ENCODE measurements at places on chromosomes 3 and 15. TPM values are rescaled to one million over a fixed set of nuclear protein-coding genes. Genes with fewer than 3 reads are reported as not detected.

Gene LRRIQ4
- not detected for total RNA-seq

Gene ZBTB47
- 38.8 TPM for total RNA-seq

- peaks cover 40% of the 10 kb centered on the region for H3K4me1 ChIP-seq
- H3K36me3 ChIP-seq = no peaks in the 10 kb centered on the region
- no peaks in the 10 kb centered on the region for H3K27me3 ChIP-seq
- no peak for DNase-seq
- no peak overlapping the region for H3K27ac ChIP-seq
- no peak overlapping the region for H3K4me3 ChIP-seq
These were observed 21.0 kb downstream of the XXYLT1 start for GRCh38 chr3:195249858-195250464.

Gene CRYGS
- 2.8 TPM for total RNA-seq

GRCh38 chr15:89613031-89613430, 37.8 kb downstream of the TICRR start:
- H3K36me3 ChIP-seq = peaks cover 31% of the 10 kb centered on the region
- H3K27ac ChIP-seq = no peak overlapping the region
- no peaks in the 10 kb centered on the region for H3K27me3 ChIP-seq
- H3K4me1 ChIP-seq = no peaks in the 10 kb centered on the region

Gene GASK1A
- not detected for total RNA-seq

- peaks cover 71% of the 10 kb centered on the region for H3K4me1 ChIP-seq
- no peaks in the 10 kb centered on the region for H3K27me3 ChIP-seq
- DNase-seq = no peak
- H3K36me3 ChIP-seq = peaks cover 32% of the 10 kb centered on the region
These were observed 2.6 kb downstream of the BHLHE40 start for GRCh38 chr3:4981665-4982494.

Gene CAMK1
- total RNA-seq = 9.7 TPM

- H3K4me1 ChIP-seq = peaks cover 21% of the 10 kb centered on the region
- no peak overlapping the region for H3K27ac ChIP-seq
- no peak overlapping the region for H3K4me3 ChIP-seq
- no peak for DNase-seq
- H3K36me3 ChIP-seq = no peaks in the 10 kb centered on the region
- H3K27me3 ChIP-seq = no peaks in the 10 kb centered on the region
These were observed 166.8 kb upstream of the LRRN1 start for GRCh38 chr3:3632449-3632848.

DNA sequence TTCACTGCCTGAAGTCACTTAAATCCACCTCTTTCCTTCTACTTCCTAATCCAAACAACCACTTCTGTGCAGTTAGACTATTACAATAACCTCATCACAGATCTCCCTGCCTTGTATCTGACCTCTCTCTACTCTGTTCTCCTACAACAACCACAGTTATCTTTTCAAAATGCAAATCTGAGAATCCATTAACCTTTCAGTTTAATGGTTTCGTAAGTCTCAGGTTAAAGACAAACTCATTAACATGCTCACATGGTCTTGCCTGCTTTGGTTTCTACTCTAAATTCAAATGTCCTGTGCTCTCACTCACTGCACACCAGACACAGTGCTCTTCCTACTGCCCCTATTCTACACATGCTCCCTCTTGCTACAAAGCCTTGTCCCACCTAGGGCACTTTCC, 406.5 kb upstream of the THBS1 start:
- H3K36me3 ChIP-seq = no peaks in the 10 kb centered on the region
- no peak overlapping the region for H3K27ac ChIP-seq
- no peak overlapping the region for H3K4me3 ChIP-seq
- DNase-seq = no peak
- peaks cover 37% of the 10 kb centered on the region for H3K4me1 ChIP-seq

GRCh38 chr3:55014081-55014480, 86.2 kb upstream of the LRTM1 start:
- H3K27me3 ChIP-seq = no peaks in the 10 kb centered on the region
- H3K4me3 ChIP-seq = no peak overlapping the region
- no peaks in the 10 kb centered on the region for H3K36me3 ChIP-seq
- no peak overlapping the region for H3K27ac ChIP-seq
- no peaks in the 10 kb centered on the region for H3K4me1 ChIP-seq

DNA sequence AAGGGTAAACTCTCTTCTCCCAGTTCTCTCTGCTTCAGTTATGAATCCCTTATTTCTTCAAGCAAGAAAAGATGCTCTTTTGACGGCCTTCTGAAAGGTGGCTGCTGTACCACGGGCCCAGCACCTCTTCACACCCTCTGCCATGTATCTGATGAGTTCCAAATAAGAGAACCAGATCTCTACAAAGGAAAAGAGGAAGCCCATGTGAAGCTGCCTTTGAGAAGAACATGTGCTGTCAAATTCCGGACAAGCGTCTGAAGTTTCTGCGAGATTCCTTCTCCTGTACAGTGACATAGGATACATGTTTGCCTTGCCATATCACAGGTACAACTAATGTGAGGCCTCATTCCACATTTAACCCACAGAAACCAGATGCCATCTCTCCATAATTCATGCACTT, 59.2 kb downstream of the SH3BP5 start:
- DNase-seq = no peak
- no peak overlapping the region for H3K4me3 ChIP-seq
- peaks cover 17% of the 10 kb centered on the region for H3K4me1 ChIP-seq
- peak overlapping the region; percentile 27 for H3K27ac ChIP-seq
- H3K36me3 ChIP-seq = no peaks in the 10 kb centered on the region

DNA sequence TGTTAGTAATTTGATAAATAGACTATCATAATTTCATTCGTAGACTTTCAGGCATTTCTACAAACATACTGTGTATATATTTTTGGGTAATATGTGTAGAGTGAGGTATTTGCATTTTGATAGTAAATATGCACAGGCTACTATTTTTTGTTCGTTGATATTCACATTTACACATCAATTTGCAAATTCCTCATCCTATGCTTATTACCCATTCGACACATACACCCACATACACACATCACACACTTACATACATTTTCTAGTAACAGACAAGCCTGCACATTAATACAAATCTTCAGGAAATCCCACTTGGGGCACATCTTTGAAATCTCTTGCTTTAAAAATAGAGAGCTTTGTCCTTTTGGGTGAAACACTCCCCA, 127.9 kb upstream of the FEZF2 start:
- H3K27ac ChIP-seq = no peak overlapping the region
- peaks cover 11% of the 10 kb centered on the region for H3K27me3 ChIP-seq
- DNase-seq = no peak
- no peaks in the 10 kb centered on the region for H3K36me3 ChIP-seq
- H3K4me1 ChIP-seq = no peaks in the 10 kb centered on the region

- H3K4me1 ChIP-seq = peaks cover 52% of the 10 kb centered on the region
- no peak for DNase-seq
- no peaks in the 10 kb centered on the region for H3K36me3 ChIP-seq
- H3K4me3 ChIP-seq = no peak overlapping the region
- H3K27ac ChIP-seq = peak overlapping the region; percentile 1
These were observed 184.8 kb downstream of the SHQ1 start for GRCh38 chr3:72663429-72663828.

GRCh38 chr3:177109688-177110330, 87.5 kb downstream of the TBL1XR1 start:
- peak overlapping the region; percentile 73 for H3K27ac ChIP-seq
- H3K27me3 ChIP-seq = no peaks in the 10 kb centered on the region
- no peaks in the 10 kb centered on the region for H3K36me3 ChIP-seq
- no peak overlapping the region for H3K4me3 ChIP-seq
- H3K4me1 ChIP-seq = peaks cover 78% of the 10 kb centered on the region

GRCh38 chr3:57227930-57228751, 612 bp downstream of the APPL1 start:
- H3K4me3 ChIP-seq = peak overlapping the region; percentile 89
- no peak for DNase-seq
- peak overlapping the region; percentile 94 for H3K27ac ChIP-seq
- H3K36me3 ChIP-seq = no peaks in the 10 kb centered on the region
- no peaks in the 10 kb centered on the region for H3K27me3 ChIP-seq

DNA sequence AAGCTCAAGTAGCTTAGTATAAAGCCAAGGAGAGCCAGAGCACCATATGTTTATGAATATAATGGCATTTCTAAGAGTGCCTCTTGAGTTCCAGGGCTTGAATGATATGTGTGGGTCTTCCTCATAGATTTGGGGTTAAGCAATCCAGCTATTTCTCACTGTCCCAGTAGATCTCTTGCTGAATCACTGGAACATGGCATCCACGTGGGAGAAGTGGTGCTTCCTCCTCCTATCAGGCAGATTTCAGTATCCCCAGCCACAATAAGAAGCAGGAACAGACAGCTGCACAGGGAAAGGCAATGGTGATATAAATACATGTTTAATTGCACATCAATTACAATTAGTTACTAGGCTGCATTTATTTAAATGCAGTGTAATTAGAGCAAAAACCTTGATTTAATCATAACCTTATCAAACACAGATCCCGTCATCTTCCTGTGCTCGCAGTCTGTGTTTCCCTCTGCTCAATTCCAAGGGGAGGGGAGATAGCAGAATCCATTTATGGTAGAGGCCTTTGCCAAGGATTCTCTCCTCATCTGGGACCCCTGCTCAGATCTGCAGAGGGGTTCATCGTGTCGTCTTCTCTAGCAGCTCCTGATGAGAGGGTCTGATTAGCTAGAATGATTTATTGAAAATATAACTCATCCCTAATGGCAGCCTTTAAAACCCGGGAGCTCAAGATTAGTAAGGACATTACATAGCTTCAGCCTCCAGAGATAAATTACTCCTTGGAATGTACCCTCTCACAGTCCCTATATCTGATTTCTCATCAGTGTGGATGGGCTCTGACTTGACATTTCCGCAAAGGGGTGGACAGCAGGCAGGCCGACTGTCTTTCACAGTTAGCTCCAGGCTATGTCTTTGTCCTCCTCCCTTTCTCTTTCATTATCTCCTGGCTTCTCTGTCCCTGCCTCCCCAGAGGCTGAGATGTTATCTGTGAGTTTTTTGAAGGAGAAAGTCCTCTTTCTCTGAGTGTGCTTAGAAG, 775.9 kb downstream of the AGBL1 start:
- H3K27ac ChIP-seq = no peak overlapping the region
- H3K4me3 ChIP-seq = no peak overlapping the region
- H3K4me1 ChIP-seq = no peaks in the 10 kb centered on the region
- DNase-seq = no peak
- H3K27me3 ChIP-seq = no peaks in the 10 kb centered on the region

DNA sequence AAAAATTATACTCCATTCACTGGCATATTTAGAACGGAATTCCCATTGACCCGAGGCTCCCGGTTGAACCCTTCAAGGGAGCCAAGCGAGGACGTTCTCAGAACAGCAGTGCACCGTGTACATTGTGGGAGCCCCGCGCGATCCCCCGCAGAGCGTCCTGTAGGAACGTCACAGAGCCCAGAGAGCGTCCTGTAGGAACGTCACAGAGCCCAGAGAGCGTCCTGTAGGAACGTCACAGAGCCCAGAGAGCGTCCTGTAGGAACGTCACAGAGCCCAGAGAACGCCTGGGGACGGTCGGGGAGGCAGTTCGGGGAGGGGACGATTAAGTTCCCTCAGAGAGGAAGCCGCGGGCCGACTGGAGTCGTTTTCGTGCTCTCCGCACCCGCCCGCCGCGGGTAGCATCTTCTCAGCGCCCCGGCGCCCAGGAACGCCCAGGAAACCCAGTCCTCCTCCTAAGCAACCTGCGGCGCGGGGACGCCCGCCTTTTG, 506 bp upstream of the ATP1B3 start:
- H3K36me3 ChIP-seq = no peaks in the 10 kb centered on the region
- peak overlapping the region; percentile 97 for H3K27ac ChIP-seq
- DNase-seq = no peak
- no peaks in the 10 kb centered on the region for H3K27me3 ChIP-seq

Gene SCG3
- total RNA-seq = not detected

Gene CLSTN2
- 63.7 TPM for total RNA-seq

- H3K27ac ChIP-seq = no peak overlapping the region
- peaks cover 11% of the 10 kb centered on the region for H3K4me1 ChIP-seq
- no peak overlapping the region for H3K4me3 ChIP-seq
- DNase-seq = no peak
- H3K27me3 ChIP-seq = no peaks in the 10 kb centered on the region
These were observed 17.1 kb downstream of the VIPR1 start for GRCh38 chr3:42519568-42519962.

GRCh38 chr3:59737241-59737640, 687.4 kb upstream of the CFAP20DC start:
- H3K36me3 ChIP-seq = peaks cover 2% of the 10 kb centered on the region
- peaks cover 4% of the 10 kb centered on the region for H3K4me1 ChIP-seq
- no peak overlapping the region for H3K4me3 ChIP-seq

Gene CELF6
- total RNA-seq = 1.3 TPM

Gene MAPKAPK3
- 20.9 TPM for total RNA-seq

Gene CTXN2
- total RNA-seq = not detected

DNA sequence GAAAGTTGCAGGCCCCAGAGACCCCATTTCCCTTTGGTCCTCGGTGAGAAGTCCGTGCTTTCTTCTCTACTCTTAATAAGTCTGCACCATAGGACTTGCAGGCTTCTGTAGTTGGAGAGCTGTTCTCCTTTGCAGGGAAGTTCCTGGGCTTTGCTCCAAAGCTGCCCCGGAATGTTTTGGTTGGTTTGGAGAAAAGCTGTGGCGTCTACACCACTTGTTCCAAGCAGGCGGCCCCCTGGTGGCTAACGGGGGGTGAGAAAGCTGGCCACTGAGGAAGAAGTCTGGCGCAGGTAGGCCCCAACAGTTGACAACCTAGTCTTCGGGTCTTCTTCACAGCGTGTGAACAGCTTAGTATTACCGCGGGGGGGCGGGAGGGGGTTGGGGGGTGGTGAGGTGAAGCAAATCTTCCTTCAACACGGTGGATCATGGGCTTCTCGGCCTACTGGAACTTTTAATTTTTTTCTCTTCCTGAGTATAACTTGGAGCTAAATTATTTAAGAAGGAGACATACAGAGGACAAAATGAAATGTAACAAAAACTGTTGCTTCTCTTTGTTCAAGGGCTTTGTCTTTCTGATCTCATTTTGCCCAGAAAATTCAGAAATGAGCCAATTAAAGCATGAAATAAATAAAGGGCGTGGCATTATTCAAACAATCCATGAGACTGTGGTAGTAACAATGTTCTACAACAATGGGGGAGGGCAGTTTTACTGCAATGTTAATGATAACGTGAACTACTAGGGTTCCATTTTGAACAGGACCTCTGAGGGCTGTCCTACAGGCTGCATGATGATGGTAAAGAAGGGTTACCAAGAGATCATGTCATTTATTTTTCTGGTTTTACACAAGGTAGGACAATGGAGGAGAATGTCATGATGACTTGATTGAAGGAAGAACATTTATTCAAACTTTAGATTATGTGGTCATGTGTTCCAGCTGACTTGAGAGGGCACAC, 2.2 kb upstream of the THRB start:
- H3K27me3 ChIP-seq = peaks cover 7% of the 10 kb centered on the region
- H3K4me1 ChIP-seq = peaks cover 19% of the 10 kb centered on the region
- peak; percentile 77 for DNase-seq
- no peaks in the 10 kb centered on the region for H3K36me3 ChIP-seq

DNA sequence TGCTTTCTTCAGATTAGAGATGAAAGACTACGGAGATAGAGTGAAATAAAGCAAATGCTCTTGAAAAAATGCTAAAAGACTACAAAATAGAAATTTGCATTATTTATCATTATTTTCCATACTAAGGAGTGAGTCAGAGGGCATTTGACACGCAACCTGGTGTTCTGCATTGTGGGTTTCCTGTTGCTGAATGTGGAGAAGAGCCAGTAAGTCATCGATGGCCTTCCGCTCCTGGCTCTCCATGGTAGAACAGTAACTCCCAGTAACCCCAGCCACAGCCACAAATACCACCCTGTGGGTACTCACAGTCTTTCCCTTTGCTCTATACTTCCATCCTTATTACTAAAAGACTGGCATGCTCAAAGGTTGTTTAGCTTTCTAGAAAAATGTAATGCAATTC, 61.5 kb downstream of the CGGBP1 start:
- no peaks in the 10 kb centered on the region for H3K36me3 ChIP-seq
- no peak overlapping the region for H3K27ac ChIP-seq
- no peaks in the 10 kb centered on the region for H3K4me1 ChIP-seq
- H3K27me3 ChIP-seq = peaks cover 50% of the 10 kb centered on the region
- H3K4me3 ChIP-seq = no peak overlapping the region
- DNase-seq = no peak

Gene CHRD
- total RNA-seq = 1.5 TPM
